ENCODE measurements at places on chromosomes 3 and 15.

DNA sequence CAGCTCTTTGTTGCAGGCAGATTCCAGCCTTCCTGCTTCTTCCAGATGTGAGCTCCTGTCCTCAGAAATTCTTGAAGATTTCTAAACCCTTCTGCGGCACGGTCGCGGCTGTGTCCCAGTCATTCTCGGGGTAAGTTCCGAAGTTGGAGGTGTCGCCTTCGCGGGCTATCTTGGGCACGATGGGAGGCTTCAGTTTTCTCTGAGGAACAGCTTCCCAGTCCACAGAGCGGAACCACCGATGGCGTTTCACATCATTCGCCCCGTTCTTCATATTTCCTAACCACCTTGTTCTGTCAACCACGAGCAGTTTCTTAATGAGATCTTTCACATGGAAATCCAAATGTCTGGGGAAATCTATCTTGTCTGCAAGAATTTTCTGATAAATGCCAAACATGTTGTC is 24.7 kb upstream of the CERS3 start:
- no peak for DNase-seq

DNA sequence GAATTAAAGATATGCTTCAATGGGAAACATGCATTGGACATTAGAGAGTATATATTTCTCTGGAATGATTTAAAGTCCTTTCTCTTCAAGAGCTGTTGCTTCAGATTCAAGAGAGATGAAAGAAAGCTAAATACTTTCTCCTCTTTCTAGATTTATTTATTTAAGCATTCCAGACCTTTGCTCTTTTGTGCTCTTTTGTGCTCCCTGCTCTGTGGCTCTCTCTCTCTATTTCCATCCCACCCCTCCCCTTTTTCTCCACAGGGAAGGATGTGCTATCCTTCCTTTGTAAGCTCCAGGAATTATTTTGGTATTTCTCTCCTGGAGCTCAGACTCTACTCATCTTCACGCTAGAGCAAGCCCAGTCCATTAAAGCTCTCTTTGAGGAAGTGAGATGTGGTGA is 871.9 kb upstream of the GBE1 start:
- DNase-seq = no peak

GRCh38 chr3:150454622-150455021 is 46.5 kb downstream of the TSC22D2 start:
- DNase-seq = no peak

GRCh38 chr3:27800261-27800660 is 78.1 kb upstream of the EOMES start:
- DNase-seq = no peak

- no peak for DNase-seq
These were observed 6.2 kb downstream of the RAB8B start for GRCh38 chr15:63195569-63196015.

DNA sequence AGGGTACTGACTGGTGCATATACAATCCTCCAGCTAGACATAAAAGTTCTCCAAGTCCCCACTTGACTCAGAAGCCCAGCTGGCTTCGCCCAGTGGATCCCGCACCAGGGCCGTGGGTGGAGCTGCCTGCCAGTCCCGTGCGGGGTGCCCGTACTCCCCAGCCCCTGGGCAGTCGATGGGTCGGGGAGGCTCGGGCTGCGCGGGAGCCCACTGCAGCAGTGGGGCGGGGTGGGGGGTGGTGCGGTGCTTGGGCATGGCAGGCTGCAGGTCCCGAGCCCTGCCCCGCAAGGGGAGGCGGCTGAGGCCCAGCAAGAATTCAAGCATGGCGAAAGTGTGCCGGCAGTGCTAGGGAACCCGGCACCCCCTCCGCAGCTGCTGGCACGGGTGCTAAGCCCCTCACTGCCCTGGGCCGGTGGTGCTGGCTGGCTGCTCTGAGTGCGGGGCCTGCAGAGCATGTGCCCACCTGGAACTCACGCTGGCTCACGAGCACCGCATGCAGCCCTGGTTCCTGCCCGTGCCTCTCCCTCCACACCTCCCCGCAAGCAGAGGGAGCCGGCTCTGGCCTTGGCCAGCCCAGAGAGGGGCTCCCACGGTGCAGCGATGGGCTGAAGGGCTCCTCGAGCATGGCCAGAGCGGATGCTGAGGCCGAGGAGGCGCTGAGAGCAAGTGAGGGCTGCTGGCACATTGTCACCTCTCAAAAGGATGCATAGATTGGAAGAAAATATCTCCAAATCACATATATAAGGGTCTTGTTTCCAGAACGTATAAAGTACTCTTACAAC is 68.3 kb upstream of the PIK3R4 start:
- no peak for DNase-seq

DNA sequence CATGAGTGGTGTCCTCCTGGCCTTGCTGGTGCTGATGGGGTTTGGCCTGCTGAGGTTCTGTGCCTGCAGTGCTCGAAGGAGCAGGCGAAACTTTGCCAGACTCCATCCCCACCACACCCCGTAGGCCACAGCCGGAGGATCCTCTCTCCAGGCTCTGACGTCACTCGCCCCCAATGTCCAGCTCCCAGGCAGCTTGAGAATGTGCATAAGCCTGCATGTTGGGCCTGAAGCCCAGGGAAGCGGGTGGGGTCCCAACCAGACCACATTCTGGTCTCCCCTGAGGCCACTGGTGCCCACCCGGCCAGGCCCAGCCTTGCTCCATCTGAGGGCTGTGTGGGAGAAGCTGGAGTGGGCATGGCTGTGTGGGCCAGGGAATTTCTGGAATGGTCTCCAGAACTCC is 109.8 kb downstream of the ASB7 start:
- peak; percentile 32 for DNase-seq

- no peak for DNase-seq
These were observed 104.1 kb upstream of the TNFAIP8L3 start for GRCh38 chr15:51198701-51199232.

DNA sequence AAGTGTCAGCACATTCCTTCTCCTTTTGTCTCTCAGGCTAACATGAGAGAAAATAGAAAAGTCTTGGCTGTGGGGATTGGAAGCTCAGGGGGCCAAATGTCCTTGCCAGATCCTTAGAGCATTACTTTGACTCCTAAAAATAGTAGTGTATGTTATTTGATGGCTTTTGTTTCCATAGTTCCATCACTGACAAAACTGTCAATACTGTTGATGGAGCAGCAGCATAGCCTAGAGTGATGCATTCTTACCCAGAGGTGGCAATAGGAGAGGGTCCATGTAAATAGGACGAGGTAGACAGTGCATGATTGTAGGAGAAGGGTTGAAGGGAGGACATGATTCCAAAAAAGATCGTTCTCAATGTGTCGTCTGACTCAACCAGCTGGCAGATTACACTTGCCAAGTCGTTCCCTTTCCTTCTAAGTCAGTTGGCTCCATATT is 282.7 kb upstream of the TPRG1 start:
- DNase-seq = no peak

DNA sequence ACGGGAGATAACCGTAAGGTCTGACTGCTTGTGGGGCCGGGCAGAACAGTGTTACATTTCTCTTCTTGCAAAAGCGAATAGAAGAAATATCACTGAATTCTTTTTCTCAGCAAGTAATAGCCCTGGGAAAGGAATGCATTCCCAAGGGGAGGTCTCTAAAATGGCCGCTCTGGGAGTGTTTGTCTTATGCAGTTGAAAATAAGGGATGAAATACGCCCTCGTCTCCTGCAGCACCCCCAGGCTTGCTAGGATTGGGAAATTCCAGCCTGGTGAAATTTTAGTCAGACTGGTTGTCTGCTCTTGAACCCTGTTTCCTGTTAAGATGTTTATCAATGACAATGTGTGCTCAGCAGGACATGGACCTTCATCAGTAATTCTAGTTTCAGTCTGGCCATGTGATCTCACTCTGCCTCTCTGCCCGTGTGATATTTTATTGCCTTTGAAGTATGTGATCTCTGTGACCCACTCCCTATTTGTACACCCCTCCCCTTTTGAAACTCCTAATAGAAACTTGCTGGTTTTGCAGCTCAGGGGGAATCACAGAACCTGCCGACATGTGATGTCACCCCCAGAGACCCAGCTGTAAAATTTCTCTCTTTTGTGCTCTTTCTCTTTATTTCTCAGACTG is 715.6 kb downstream of the ROBO1 start:
- DNase-seq = no peak

GRCh38 chr15:45829336-45830153 is 194.7 kb downstream of the SQOR start:
- peak; percentile 75 for DNase-seq

GRCh38 chr3:87796843-87797185 is 262.0 kb downstream of the CGGBP1 start:
- DNase-seq = no peak

DNA sequence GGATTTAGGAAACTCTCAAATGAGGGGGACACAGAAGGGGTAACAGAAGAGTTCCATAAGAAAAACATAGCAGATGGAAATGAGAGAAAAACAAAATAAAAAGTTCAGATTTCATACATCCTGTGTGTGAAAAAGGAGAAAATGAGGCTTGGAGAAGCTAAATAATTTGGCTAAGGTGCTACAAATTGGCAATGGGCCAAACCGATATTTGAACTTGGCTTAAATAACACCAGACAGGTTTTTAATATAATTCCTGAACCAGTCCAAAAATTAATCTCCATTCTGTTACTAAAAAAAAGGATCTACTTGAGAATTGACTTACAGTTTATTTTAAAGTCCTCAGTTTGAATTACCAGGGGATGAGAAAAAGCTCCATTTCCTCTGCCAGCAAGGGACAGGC is 342.9 kb upstream of the DPH6 start:
- no peak for DNase-seq

GRCh38 chr15:98903377-98904018 is 104.1 kb downstream of the PGPEP1L start:
- DNase-seq = no peak

Data from body of pancreas (tissue), 4 donors.